ENCODE measurements at places on chromosomes 6 and 20. TPM values are rescaled to one million over a fixed set of nuclear protein-coding genes. Genes with fewer than 3 reads are reported as not detected.
A peak's percentile ranks its signal among the peaks of the same experiment; 100 is the strongest.

GRCh38 chr20:53149890-53150205, 177.7 kb downstream of the TSHZ2 start:
- H3K36me3 ChIP-seq, result no peaks in the 10 kb centered on the region
- H3K4me3 ChIP-seq, result no peak overlapping the region
- no peak overlapping the region for H3K27ac ChIP-seq
- no peaks in the 10 kb centered on the region for H3K27me3 ChIP-seq
- DNase-seq, result no peak

- no peak overlapping the region for H3K27ac ChIP-seq
- peak; percentile 68 for DNase-seq
- H3K4me1 ChIP-seq, result no peaks in the 10 kb centered on the region
- H3K27me3 ChIP-seq, result no peaks in the 10 kb centered on the region
These were observed 25.8 kb downstream of the SNRNP48 start for GRCh38 chr6:7615611-7616383.

The ABHD16B gene
- not detected for total RNA-seq

The CGA gene
- total RNA-seq, result not detected

- no peak overlapping the region for H3K4me3 ChIP-seq
- no peak overlapping the region for H3K27ac ChIP-seq
- no peak for DNase-seq
- no peaks in the 10 kb centered on the region for H3K27me3 ChIP-seq
- no peaks in the 10 kb centered on the region for H3K36me3 ChIP-seq
These were observed 47.3 kb upstream of the CLDN20 start for GRCh38 chr6:155216312-155217046.

- H3K27me3 ChIP-seq, result no peaks in the 10 kb centered on the region
- H3K27ac ChIP-seq, result no peak overlapping the region
- H3K36me3 ChIP-seq, result no peaks in the 10 kb centered on the region
- no peak for DNase-seq
These were observed 210.6 kb upstream of the CDYL start for GRCh38 chr6:4565301-4566250.

The TMEM200A gene
- total RNA-seq, result 0.37 TPM

DNA sequence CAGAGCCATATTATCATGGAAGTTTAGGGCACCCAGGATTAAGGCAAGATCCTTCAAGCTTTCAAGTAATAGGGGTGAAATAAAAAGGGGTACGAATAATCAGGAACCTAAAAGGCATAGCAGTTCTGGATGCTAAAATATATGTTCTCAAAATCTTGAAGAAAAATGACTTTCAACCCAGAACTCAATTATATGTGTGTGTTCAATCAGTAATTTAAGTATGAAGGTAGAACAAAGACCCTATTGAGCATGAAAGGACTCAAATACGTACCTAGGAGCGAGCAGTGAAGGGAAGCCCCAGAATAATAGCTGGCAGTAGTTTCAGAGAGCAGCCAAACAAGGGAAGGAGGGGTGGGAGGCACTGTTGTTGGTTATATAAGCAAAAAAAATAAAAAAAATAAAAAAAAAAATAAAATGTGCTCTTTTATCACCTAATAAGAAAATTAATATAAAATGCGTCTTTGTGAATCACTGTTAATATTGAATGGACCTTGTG, 45.4 kb downstream of the MYO6 start:
- H3K36me3 ChIP-seq, result no peaks in the 10 kb centered on the region
- no peaks in the 10 kb centered on the region for H3K27me3 ChIP-seq
- H3K4me1 ChIP-seq, result no peaks in the 10 kb centered on the region
- no peak overlapping the region for H3K4me3 ChIP-seq
- H3K27ac ChIP-seq, result no peak overlapping the region

All from B cell (primary cell).